ENCODE measurements at places on chromosomes 6 and 20.

DNA sequence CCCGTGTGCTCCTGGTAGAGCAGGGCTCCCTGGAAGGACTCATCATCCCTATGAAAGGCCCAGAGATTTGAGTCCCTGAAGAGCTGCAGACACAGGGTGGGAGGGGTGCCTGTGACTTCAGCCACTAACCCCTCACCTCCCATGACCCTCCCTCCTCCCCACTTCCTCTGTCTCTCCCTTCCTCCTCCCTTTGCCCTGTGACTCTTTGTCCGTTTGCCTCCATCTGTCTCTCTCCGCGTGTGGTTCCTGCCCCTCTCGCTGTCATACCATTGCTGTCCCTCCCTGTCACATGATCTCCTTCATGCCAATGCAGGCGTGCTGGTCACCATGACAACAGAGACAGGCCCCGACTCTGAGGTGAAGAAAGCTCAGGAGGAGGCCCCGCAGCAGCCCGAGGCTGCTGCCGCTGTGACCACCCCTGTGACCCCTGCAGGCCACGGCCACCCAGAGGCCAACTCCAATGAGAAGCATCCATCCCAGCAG is 19.0 kb downstream of the EPB41L1 start:
- DNase-seq = no peak

- DNase-seq = no peak
Measured at GRCh38 chr6:46760925-46761324, 14.2 kb downstream of the ANKRD66 start.

DNA sequence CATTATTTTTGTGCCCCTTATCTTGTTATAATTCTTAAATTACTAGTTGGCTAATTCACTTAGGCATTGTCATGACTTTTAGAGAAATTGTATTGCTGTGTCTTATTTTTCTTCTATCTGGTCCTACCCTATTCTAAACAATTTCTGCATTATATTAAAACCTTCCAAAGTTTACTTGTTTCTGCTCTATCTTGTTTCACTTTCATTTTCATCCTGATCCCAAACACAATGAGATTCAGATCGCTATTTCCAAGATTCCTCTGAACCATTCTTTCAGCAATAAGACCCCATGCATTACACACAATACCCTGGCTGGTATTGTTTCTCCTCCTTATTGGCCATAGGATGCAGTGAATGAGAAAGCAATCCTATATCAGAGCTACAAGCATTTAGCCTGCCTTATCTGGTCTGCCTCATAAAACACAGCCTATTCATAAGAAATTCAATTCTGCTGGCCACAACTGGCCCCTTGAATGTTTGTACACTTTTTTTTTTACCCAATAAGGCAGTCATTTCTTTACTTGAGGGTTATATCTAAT is 69.9 kb upstream of the POU3F2 start:
- peak; percentile 8 for DNase-seq

DNA sequence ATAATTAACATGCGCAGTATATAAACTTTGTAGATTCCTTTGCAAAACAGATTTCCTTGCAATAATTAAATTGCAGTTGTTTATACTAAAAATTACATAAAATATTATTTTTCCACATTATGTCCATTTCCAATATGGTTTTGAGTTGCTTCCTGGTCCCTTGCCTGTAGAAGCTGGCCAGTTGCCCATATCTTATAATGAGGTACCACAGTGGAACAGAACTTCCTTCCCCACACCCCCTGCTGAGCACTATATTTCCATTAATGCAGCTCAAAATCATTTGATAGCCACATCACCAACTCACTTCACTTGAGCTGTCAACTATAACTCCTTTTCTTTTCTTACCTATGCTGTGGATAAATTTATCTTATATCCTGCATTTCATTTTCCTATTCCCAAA is 194.6 kb downstream of the DST start:
- DNase-seq = no peak

DNA sequence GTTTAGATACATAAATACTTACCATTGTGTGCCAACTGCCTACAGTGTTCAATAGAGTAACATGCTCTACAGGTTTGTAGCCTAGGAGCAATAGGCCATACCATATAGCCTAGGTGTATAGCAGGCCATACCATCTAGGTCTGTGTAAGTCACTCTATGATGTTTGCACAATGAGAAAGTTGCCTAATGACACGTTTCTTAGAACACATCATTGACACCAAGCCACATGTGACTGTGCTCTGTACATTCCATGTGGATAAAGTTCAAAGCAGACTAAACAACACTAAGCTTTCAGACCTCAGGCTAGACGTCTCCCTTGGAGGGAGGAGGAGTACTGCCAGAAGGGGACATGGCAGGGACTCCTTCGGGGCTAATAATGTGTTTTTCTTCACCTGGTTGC is 93.6 kb downstream of the KIF16B start:
- no peak for DNase-seq

DNA sequence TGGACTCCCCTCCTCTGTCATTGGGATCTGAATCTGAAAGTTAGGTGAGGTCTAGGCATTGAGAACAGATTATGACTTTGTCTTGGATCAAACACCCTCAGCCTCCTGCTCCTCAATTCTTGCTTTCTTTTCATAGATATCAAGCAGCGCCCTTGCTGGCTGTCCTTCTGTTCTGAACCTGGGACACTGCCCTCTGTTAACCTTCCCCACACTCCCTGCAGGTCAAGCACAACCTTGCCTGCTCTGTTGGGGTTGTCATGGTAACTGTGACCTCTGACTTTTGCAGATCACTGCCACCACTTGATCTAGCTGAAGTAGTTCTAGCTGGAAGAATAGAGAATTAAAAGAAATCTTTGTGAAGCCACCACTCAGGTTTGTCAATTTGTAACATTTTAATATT is 16.4 kb upstream of the MICA start:
- no peak for DNase-seq

GRCh38 chr20:63707558-63708300 is at the start of the genes ARFRP1 and ZGPAT:
ARFRP1 (minus strand) TSS chr20:63707976; CDS start chr20:63707091, 885 bp downstream.
ZGPAT (plus strand) TSS chr20:63708039; CDS start chr20:63708581, 542 bp downstream.
- peak; percentile 74 for DNase-seq

GRCh38 chr20:35145141-35145564 is 2.0 kb downstream of the EDEM2 start:
- DNase-seq = peak; percentile 63

DNA sequence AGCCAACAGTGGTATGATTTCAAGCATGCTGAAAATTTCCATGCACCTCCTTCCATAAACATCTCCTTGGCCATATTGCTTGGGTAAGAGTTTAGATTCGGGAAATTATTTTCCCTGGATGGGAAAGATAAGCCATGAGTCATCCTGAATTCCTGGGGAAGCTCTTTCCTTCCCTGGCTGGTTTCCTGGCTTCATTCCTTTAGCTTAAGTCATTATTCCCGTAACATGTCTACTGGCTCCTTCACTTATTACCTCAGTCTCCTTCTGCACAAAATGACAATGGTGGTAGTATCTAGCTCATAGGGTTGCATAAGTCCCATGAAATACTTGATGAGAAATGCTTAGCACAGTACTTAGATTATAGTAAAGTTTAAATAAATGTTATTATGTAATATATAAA is 27.6 kb downstream of the TINAG start:
- peak; percentile 93 for DNase-seq

- no peak for DNase-seq
Measured at GRCh38 chr6:170554796-170555137, 598 bp downstream of the TBP start.

GRCh38 chr20:57397693-57398108 is 6.5 kb downstream of the RBM38 start:
- DNase-seq = no peak
